Omental fat pad (tissue), 4 donors: ENCODE measurements at places on chromosomes 3 and 15. TPM values are rescaled to one million over a fixed set of nuclear protein-coding genes. Genes with fewer than 3 reads are reported as not detected.

PFKFB4 gene
- total RNA-seq = 4.0 TPM

- DNase-seq = peak; percentile 14
Measured at GRCh38 chr3:126542340-126543241, 16.1 kb downstream of the C3orf22 start.

- no peak for DNase-seq
Measured at GRCh38 chr15:83940136-83940535, 286.2 kb downstream of the ADAMTSL3 start.

DNA sequence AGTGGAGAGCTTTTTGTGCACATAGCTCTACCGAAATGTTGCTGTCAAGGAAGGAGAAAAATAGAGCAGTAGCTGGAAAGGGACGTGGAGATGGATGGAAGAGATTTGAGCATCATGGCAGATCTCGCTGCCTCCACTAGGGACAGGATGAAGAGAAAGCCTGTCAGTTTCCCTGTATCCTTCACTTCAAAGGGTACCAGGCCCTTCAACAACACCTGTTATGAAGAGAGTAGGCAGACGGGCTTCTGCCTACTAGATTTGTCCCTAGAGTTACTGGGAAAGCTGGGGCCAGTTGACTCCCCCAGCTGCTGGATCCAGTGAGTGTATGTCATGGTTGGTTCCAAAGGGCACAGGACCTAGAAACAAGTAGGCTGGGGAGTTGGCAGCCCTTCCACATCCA lies 150.8 kb downstream of the TLE3 start:
- no peak for DNase-seq

DNA sequence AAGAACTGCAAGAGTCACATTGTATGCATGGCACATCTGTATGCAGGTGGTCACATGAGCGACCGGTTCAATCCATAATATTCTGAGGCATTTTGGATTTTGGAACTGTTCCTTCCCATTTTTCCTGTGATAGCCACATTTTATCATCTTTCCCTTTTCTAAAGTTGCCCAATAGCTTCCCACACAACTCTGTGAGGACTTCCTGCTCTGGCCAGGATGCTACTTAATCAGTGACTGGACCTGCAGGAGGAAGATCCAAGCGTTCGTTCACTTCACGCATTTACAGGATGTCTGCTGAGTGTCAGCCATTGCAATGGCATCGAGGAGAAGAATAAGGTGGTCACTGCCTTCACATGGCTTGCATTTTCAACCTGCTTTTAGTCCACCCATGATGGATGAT lies 9.8 kb downstream of the KLHL6 start:
- DNase-seq = no peak

- no peak for DNase-seq
Measured at GRCh38 chr3:121431726-121432517, 113.9 kb downstream of the POLQ start.

DNA sequence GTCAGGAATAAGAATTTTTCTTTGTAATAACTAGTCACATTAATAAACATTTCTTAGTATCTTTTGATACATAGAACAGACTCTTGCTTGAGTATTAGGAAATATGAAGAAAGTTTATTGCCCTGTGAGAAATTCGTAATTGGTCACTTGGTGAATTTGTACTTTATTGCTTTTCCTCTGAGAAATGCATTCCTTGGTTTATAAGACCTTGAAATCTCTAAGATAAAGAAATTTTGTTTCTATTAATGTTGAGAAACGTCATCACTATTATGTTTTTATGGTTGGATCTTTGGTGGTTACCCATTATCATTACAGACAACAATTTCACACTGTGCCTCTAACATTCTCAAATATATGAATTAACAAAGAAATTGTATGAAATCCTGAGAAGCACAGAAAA lies 652.0 kb upstream of the NECTIN3 start:
- no peak for DNase-seq
